ENCODE measurements at places on chromosomes 12 and 14.

DNA sequence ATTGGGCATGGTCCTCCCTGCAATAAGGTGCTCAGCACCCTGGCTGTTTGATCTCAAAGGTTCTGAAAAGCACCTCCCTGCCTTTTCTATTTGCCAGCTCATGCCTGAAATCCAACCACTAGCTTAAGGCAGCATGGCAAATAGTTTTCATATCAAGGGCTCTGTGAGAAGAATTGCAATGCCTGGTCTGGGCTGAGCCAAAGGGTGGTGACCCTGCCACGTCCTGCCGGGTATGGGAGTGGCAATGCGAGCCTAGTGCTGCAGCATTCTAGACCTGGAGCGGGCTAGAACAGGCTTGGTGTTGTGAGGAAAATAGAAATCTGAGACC is 2.3 kb upstream of the SCNN1A start:
- no peak for DNase-seq

DNA sequence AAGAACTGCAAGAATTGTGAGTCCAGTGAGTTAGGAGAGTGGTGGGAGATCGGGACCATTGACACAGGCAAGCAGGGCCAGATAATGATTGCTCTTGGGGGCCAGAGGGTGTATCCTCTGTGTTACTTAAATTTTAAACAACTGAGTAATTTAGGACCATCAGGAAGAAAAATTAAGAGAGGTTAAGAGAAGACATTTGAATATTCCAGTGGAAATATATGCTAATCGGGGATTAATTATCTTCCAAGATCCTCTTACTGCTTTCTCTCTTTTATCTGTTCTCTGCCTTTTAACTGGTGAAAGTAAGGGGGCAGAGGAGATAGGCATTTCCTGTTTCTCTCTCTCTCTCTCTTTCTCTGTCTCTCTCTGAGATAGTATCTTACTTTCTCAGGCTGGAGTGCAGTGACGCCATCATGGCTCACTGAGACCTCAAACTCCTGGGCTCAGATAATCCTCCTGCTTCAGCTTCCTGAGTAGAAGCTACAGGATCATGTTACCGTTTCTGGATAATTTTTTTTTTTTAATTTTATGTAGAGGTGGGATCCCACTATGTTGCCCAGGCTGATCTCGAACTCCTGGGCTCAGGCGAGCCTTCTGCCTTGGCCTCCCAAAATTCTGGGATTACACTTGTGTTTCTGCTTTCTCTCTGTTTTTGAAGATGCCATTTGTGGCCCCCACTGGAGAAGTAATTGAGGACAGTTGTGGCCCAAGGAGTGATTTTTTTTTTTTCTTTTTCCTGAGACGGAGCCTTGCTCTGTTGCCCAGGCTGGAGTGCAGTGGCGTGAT is 85.1 kb downstream of the DIP2B start:
- no peak for DNase-seq

GRCh38 chr14:76761136-76761959 is at the start of gene VASH1:
VASH1 (plus strand) TSS chr14:76761468; CDS start chr14:76762822, 1,354 bp downstream.
- peak; percentile 40 for DNase-seq

- DNase-seq, result no peak
Observed at GRCh38 chr12:2185751-2186341, 133.1 kb downstream of the CACNA1C start.

DNA sequence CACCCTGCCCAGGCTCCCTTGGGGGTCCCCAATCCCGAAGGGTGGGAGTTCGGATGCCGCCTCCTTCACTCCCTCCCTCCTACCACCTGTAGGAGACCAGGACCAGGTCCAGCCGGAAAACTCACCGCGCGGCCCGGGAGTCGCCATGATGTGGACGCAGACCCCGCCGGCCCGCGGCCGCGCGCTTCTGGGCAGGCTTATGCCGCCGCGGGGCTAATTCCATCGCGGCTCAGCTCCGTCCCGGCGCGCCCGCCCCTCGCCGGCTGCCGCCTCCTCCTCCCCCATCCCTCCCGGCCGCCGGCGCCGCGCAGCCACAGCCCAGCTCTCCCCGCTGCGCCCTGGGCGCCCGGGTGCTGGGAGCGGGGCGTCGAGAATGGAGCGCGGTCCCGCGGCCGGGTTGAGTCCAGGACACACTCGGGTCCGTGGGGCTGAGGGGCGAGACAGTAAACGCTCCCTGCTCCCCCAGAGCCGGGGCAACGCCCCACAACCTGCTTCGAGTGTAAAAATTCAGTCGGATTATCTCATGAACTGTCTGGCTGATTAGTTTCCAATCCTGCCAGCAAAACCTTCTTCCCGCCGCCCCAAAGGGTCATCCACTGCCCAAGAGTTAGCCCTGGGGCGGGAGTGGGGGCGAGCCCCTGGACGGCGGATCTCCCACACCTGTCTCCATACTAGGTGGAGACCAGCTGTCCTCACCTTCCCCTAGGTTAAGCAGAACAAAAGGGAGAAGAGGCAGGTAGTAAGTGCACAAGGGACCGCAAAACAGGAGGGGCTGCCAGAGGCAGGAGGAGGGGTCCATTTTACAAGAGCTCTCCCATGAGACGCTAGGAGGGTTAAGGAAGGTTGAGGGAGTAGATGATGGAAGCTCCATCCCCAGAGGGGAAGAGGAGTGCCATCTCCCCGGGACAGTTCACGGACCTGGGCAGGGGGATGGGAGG is at the start of gene ANO2:
Gene ANO2, minus strand, starts transcription at position 189 of the 938 bp plus-strand sequence. Its CDS starts 42 bp downstream, at position 147.
- DNase-seq, result no peak

- DNase-seq, result no peak
Observed at GRCh38 chr12:78494911-78495310, 369.7 kb upstream of the SYT1 start.

GRCh38 chr14:68661226-68662225 is 131.3 kb downstream of the ZFP36L1 start:
- no peak for DNase-seq

DNA sequence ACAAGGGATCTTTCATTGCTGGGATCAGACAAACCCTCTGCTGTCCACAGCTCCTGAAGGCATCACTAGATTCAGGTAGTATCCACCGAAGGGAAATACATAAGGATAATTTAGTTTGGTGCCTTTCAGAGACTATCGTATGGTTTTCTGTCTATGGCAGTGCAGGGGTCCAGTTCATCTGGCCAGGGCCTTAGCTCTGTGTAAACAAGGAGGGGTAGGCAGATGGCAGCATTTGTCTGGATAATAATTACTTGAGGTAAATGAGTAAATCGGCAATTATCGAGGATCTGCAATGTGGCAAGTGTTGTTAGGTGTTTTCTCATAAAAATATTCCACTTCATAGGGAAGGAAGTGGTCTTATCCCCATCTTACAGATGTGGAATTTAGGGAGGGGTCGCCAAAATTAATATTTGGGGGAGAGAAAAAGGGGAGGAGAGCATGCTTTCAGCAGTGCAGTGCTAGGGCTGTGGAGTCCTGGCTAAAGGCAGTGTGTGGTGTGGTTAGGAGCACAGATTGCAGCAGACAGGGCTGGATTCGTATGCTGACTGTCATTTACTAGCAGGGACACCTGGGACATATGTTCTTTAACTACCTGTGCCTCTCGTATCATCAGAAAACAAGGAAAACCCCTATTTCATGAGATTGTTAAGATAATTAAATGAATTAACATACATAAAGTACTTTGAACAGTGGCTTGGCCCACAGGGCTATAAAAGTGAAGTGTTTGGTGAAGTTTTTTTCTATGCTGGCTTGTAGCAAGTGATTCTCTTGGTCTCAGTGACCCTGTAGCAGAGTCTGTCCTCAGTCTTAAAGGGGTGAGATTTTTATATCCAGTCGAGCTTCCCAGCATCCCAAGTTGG is 27.1 kb downstream of the RASSF8 start:
- DNase-seq, result no peak

- no peak for DNase-seq
Observed at GRCh38 chr14:71354142-71354541, 446.9 kb downstream of the PCNX1 start.

DNA sequence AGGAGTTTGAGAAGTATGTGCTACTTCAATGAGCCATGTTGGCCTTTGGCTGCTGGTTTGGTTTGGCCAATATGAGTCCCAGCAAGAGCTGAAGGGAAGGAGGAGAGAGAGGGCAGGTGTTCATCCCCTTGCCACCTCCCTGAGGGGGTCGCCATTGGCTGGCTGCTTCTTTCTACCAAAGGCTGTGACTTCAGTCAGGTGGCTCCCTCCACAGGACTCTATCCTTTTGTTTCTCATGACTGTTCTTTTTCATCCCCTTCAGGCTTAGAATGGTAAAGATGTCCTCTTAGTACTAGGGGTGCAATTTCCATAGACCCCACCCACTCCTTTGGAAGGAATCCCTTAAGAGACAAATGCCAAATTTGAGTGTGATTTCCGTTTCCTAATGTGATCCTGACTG is 31.2 kb upstream of the OTOGL start:
- DNase-seq, result no peak

- DNase-seq, result no peak
Observed at GRCh38 chr14:58292187-58292586, 6.2 kb upstream of the ARID4A start.

DNA sequence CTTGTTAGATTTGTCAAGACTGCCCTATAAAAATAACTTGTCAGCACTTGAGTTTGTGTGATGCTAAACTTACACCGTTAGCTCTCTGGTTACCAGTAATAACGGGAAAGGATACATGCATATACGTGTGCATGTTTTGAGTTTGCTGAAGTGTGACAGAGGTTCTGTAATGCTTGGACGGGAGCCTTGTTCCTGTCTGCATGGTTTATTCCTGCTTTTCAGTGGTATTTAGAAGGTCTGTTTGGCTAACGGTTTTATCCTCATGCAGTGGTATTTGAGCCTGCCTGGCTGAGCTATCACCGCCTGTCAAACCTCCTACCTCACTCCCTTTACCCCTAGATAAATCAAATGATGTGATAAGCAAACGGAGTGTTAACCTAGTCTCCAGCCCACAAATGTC is 305.6 kb downstream of the GALC start:
- DNase-seq, result no peak

DNA sequence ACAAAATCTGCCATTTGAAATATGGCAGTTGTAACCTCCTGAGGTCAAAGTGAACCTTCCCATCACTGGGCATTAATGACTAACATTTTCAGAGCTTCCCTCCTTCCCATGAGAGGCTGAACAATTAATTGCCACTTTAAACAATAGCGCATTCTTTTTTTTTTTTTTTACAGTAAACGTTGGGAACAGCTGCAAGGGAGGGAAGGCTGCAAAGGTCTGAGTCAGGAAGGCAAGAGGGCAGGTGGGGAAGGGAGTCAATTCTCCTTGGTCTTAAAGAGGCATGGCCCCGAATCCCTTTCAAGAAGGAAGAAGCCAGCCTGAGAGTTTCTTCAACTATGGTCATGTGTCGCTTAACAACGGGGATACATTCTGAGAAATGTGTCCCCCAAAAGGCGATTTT is 41.0 kb upstream of the PLEKHG3 start:
- DNase-seq, result no peak

DNA sequence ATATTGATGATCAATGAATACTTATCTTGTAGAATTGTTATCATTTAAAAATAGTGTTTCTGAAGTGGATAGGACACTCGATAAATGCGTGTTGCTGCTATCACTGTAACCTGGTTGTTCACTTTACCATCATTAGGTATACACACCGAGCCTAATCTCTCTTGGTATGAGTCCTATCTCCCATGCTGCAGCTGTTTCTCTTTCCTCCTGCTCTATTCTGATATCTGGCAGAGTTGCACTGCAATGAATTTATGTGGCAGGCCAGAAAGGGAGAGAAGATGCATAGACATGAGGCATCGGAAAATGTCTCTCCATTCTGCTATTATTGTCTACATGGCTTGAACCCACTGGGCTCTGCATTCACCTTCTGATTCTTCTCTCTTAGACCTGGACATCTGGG is 26.7 kb downstream of the KCNK10 start:
- DNase-seq, result no peak

- DNase-seq, result no peak
Observed at GRCh38 chr12:99130808-99131553, 485.9 kb downstream of the APAF1 start.

DNA sequence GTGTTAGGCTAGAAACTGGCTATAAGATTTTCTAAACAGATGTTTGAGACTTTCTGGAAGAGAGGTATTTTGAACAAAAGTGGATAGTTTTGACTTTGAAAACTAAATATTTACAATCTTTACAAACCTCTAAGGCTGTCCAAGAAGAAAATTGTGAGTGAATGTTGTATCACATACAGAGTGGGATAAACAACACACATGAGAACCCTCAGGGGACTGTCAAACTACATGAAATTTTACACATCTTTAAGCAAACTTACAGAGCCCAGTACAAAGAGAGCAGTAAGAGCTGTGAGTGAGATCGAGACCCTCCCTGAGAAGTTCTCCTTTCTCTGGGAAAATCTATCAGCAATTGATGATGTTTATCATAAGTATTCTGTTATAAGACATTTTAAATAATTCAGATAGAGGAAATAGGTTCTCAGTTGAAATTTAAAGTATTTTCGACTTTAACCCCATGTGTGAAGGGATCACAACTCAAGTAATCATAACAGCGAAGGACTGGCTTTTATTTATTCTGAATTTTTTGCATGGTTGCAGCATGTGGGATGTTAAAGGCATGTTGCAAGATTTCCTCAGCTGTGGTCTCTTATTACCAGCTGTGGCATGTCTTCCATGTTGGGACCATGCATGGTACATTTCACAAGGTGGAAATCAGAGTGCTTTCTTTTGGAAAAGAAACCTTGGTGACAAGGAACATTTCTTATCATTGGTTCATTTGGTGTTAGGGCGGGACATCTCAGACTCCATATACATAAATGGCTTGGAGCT is 264.0 kb upstream of the PRICKLE1 start:
- no peak for DNase-seq

DNA sequence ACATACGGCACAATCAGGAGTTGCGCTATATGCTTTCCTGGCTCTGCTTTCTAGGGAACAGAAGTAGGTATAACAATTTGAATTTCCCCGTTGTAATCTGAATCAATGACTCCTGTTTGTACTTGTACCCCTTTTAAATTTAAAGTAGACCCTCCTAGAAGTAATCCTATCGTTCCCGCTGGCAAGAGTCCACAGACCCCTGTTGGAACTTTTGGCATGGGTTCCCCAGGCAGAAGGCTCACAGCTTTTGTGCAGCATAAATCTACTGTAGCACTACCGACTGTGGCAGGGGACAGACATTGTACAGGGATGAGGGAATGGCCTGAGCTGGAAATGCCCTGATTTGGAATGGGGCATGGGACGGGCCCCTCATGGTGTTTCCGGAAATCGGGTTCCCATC is 705.2 kb downstream of the LRFN5 start:
- DNase-seq, result no peak
